ENCODE measurements at places on chromosomes 2 and 18. TPM values are rescaled to one million over a fixed set of nuclear protein-coding genes. Genes with fewer than 3 reads are reported as not detected.

- peak; percentile 63 for ATAC-seq
Observed at GRCh38 chr2:164430166-164430783, 191.0 kb downstream of the GRB14 start.

Gene NTSR2
- total RNA-seq: not detected

Gene ADGRF3
- 1.6 TPM for total RNA-seq

Gene SKA1
- 6.7 TPM for total RNA-seq

Gene ERCC3
- 55.7 TPM for total RNA-seq

Gene SRBD1
- 20.1 TPM for total RNA-seq

- ATAC-seq: no peak
Observed at GRCh38 chr2:128538396-128538795, 219.7 kb upstream of the HS6ST1 start.
